Right cardiac atrium (tissue), 5 donors: ENCODE measurements at places on chromosomes 2 and 18.

GRCh38 chr2:218179782-218180181 lies 13.0 kb upstream of the CXCR1 start:
- no peak for DNase-seq

GRCh38 chr2:45918463-45919159 lies 267.1 kb downstream of the PRKCE start:
- no peak for DNase-seq

- DNase-seq = no peak
These were observed 147.6 kb upstream of the SETBP1 start for GRCh38 chr18:44533071-44533470.

GRCh38 chr2:8307606-8308180 lies 374.2 kb upstream of the ID2 start:
- no peak for DNase-seq

DNA sequence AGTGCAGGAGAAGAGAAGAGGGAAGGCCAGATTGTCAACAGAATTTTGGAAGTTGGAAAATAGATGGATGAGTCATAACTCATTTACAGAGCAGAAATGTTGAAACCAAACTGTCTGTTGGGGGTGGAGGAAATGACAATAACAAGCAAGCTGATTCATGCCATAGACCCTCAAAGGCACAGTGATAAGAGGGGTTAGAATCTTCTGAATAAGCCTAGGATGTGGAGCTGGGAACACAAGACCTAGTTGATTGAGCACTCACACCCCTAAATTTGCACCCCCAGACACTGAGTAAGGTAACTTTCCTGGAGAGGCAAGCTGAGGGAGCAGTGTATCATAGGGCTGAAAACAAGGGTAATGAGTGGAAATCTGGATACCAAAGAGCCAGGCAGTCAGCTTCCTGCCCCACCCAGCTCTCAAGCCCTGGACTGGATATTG lies 141.4 kb downstream of the SCG2 start:
- DNase-seq = no peak

GRCh38 chr2:106831241-106831640 lies 54.7 kb downstream of the ST6GAL2 start:
- no peak for DNase-seq

GRCh38 chr2:75557474-75558133 lies 3.1 kb downstream of the EVA1A start:
- no peak for DNase-seq

GRCh38 chr2:137411585-137411984 lies 552.7 kb upstream of the HNMT start:
- no peak for DNase-seq
